ENCODE measurements at places on chromosomes 6 and 20. TPM values are rescaled to one million over a fixed set of nuclear protein-coding genes. Genes with fewer than 3 reads are reported as not detected.

SIRPB1 gene
- not detected for polyA plus RNA-seq

KCNK16 gene
- not detected for polyA plus RNA-seq

ANKRD66 gene
- polyA plus RNA-seq: not detected

CRISP2 gene
- polyA plus RNA-seq: not detected

VWA7 gene
- 5.3 TPM for polyA plus RNA-seq

GGTLC1 gene
- not detected for polyA plus RNA-seq

TCF15 gene
- polyA plus RNA-seq: not detected

DDO gene
- polyA plus RNA-seq: not detected

SYNCRIP gene
- 93.5 TPM for polyA plus RNA-seq

RGS19 gene
- 2.6 TPM for polyA plus RNA-seq

MDC1 gene
- polyA plus RNA-seq: 8.1 TPM

NR2E1 gene
- 0.50 TPM for polyA plus RNA-seq

C6orf141 gene
- not detected for polyA plus RNA-seq

BTNL2 gene
- not detected for polyA plus RNA-seq

IL17A gene
- polyA plus RNA-seq: not detected

HLA-DPB1 gene
- 2.3 TPM for polyA plus RNA-seq

MDFI gene
- polyA plus RNA-seq: 42.8 TPM

SIM1 gene
- polyA plus RNA-seq: not detected

RIPOR2 gene
- 83.8 TPM for polyA plus RNA-seq

NELFCD gene
- polyA plus RNA-seq: 88.7 TPM

PHACTR3 gene
- 1.3 TPM for polyA plus RNA-seq

RSPH4A gene
- polyA plus RNA-seq: 11.0 TPM

CLPSL1 gene
- polyA plus RNA-seq: not detected

DEFB124 gene
- polyA plus RNA-seq: not detected

RSPO4 gene
- 0.19 TPM for polyA plus RNA-seq

COL19A1 gene
- polyA plus RNA-seq: 0.24 TPM

SLC32A1 gene
- polyA plus RNA-seq: 40.0 TPM

DOP1A gene
- polyA plus RNA-seq: 97.6 TPM

HCK gene
- polyA plus RNA-seq: not detected

RSPO3 gene
- 0.20 TPM for polyA plus RNA-seq

RAB23 gene
- polyA plus RNA-seq: 11.7 TPM

XKR7 gene
- polyA plus RNA-seq: 9.6 TPM

LY6G6C gene
- 0.88 TPM for polyA plus RNA-seq

SCRT2 gene
- polyA plus RNA-seq: 3.8 TPM

SRSF3 gene
- polyA plus RNA-seq: 508 TPM

TBPL1 gene
- 110 TPM for polyA plus RNA-seq

CFB gene
- 0.97 TPM for polyA plus RNA-seq

CST7 gene
- not detected for polyA plus RNA-seq

STMN3 gene
- 268 TPM for polyA plus RNA-seq

MUC22 gene
- not detected for polyA plus RNA-seq

FLRT3 gene
- polyA plus RNA-seq: 3.2 TPM

ID1 gene
- polyA plus RNA-seq: 26.3 TPM

GRM1 gene
- 2.9 TPM for polyA plus RNA-seq

CDKAL1 gene
- 11.2 TPM for polyA plus RNA-seq

AP5S1 gene
- 11.3 TPM for polyA plus RNA-seq

COL21A1 gene
- not detected for polyA plus RNA-seq

PBOV1 gene
- not detected for polyA plus RNA-seq

FAM83C gene
- not detected for polyA plus RNA-seq

CCDC170 gene
- polyA plus RNA-seq: 0.15 TPM

ATP6V1G2 gene
- 56.7 TPM for polyA plus RNA-seq

BEND3 gene
- 5.7 TPM for polyA plus RNA-seq

KIAA0408 gene
- 109 TPM for polyA plus RNA-seq

CPXM1 gene
- polyA plus RNA-seq: 42.1 TPM

BEND6 gene
- 8.6 TPM for polyA plus RNA-seq

CST2 gene
- polyA plus RNA-seq: not detected

PDYN gene
- polyA plus RNA-seq: 17.3 TPM

MYLK2 gene
- 0.22 TPM for polyA plus RNA-seq

MACROD2 gene
- 23.2 TPM for polyA plus RNA-seq

Data from neural cell (in vitro differentiated cells).